ENCODE measurements at places on chromosomes 4 and X. TPM values are rescaled to one million over a fixed set of nuclear protein-coding genes. Genes with fewer than 3 reads are reported as not detected.

Gene CLNK
- total RNA-seq = not detected

Gene SPIN2B
- 4.2 TPM for total RNA-seq

Gene HTRA3
- 0.84 TPM for total RNA-seq

Gene XAGE1B
- total RNA-seq = not detected

Gene ENPEP
- 0.07 TPM for total RNA-seq

Gene RGS12
- total RNA-seq = 55.4 TPM

Gene AFF2
- total RNA-seq = 0.37 TPM

Gene BMPR1B
- total RNA-seq = 5.2 TPM

Gene ADGRG2
- total RNA-seq = 0.09 TPM

Gene XG
- 5.1 TPM for total RNA-seq

Gene MAB21L2
- total RNA-seq = not detected

Gene SOWAHD
- 0.19 TPM for total RNA-seq

Gene HPGDS
- not detected for total RNA-seq

Gene DACH2
- 0.05 TPM for total RNA-seq

Gene ASB12
- not detected for total RNA-seq

Gene ENAM
- total RNA-seq = not detected

Measured in airway epithelial cell (primary cell).